Activated naive CD8-positive, alpha-beta T cell treated with anti-CD3 and anti-CD28 coated beads, Interleukin-2, amount 50 U/mL, for 16 hours (primary cell): ENCODE measurements at places on chromosomes 12 and 14.

GRCh38 chr12:25416516-25416915 is 136.6 kb downstream of the LMNTD1 start:
- DNase-seq, result no peak

- DNase-seq, result no peak
Observed at GRCh38 chr12:64147011-64147631, 75.0 kb downstream of the KICS2 start.

- DNase-seq, result no peak
Observed at GRCh38 chr12:46267575-46267824, 1.3 kb downstream of the SLC38A1 start.

DNA sequence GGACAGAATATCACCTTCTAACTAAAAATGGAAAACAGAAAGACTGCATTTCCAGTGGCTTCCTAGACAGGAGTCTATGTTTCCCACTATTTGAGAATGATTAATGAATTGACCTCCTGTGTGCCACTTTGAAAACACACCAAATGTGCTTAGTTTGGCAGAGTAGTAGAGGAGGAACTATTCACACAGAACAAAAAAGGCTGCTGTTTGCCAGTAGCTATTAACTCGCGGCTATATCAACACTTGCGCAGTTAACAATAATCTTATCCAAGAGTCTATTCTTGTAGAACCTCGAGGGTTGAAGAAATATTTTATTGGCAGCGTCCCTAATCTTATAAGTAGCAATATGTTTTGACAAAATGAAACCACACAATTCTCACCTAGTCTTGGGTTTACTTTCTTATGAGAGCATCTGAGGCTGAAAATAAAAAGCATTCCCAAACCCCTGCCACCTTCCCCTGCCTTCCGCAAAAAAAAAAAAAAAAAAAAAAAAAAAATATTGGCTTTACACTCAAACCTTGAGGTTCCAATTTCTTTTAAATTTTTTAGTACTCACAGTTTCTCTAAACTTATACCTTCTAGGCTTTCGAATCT is 127.3 kb upstream of the FLRT2 start:
- no peak for DNase-seq

- no peak for DNase-seq
Observed at GRCh38 chr14:22569106-22569736, 19.8 kb downstream of the DAD1 start.

DNA sequence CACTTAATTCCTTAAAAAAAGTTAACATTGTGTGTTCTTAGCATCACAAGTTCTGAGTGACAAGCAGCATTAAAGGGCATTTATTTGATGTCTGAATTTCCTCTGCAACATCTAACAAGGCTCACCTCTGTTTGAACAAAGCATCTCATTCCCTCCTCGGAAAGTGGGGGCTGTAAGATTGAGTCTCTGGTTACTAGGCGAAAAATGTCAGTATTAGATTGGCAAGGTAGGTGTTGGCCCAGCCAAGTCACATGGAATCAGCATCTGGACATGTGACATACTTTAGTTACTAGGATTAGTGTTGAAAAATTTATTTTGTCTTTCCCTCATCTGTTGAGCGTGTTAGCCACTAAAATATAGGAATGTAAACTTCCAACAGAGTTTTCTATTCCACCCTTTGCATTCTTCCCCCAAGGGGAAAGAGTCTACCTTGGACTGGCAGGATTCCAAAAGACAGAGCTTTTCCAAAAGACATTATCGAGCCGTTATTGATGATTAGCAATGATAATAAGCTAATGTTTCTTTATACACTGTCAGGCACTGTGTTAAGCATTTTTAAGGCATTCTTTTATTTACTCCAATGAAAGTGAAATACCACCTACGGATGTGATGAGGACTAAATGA is 194.9 kb upstream of the BTG1 start:
- no peak for DNase-seq

DNA sequence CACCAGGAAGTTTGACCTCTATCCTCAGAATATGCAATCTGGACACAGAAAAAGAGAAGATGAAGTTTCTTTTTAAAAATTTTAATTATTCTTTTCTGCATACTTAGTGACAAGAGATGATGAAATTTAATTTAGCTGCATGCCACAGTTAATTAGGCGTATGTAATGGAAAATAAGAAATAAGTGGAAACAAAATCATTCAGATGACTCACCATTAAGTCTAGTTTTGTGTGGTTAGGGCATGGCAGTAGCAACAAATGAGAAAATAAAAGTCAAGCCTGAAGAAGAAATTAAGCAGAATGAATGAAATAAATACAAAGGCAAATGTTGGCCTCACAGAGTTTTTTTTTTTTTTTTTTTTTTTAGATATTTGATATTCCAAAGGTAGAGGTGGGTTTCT is 30.9 kb upstream of the KLRD1 start:
- DNase-seq, result no peak

GRCh38 chr12:68319988-68320623 is 12.1 kb downstream of the MDM1 start:
- no peak for DNase-seq

GRCh38 chr12:124633365-124634362 is 66.3 kb upstream of the NCOR2 start:
- no peak for DNase-seq

GRCh38 chr14:61747342-61747741 is 14.9 kb upstream of the SNAPC1 start:
- DNase-seq, result no peak

DNA sequence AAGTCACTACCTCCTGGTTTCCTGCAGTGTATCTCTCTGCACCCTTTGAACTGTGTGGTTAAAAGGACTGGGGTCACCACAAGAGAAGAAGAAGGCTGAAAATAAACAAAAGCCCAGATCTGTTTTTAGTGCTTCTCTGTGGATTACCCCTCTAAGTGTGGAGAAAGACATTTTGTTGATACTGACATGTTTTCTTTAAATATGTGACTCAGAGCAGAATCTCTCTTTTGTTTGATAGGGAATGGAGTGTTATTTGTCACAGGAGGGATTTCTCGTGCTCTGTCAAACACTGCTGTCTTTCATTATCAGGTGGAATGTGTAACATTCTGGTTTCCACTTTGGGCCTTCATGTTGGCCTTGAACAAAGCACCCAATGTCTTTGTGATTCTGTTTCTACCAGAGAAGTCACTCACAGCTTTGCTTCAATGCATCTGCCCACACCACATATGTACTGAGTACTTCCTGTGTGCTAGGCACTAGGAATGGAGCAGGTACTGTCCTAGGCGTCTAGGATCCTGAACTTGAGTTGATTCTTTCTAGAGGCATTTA is 82.1 kb downstream of the PLXNC1 start:
- DNase-seq, result no peak

DNA sequence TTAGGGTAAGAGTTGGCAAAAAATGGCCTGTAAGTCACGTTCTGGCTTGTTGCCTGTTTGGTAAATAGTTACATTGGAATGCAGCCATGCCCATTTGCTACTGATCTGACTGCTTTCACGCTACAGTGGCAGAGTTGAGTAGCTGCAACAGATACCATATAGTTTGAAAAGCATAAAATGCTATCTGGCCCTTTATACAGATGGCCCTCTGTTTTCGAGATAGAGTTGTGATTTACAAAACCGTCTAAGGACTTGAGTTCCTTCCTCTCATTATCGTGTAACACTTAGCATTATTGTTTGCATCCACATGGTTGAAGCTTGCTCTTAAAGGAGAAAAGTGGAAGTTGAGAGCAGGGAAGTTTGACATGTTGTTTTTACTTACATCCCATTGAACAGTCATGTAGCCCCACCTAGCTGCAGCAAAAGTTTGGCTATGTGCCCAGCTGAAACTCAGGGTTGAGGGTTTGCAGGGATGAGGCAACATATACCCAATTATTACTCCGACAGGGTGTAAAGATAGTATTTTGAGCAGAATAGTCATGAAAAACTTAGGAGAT is 11.3 kb upstream of the SCFD1 start:
- no peak for DNase-seq

- no peak for DNase-seq
Observed at GRCh38 chr12:100371146-100371545, 14.3 kb downstream of the SLC17A8 start.

- no peak for DNase-seq
Observed at GRCh38 chr12:67193704-67194103, 75.5 kb upstream of the CAND1 start.

DNA sequence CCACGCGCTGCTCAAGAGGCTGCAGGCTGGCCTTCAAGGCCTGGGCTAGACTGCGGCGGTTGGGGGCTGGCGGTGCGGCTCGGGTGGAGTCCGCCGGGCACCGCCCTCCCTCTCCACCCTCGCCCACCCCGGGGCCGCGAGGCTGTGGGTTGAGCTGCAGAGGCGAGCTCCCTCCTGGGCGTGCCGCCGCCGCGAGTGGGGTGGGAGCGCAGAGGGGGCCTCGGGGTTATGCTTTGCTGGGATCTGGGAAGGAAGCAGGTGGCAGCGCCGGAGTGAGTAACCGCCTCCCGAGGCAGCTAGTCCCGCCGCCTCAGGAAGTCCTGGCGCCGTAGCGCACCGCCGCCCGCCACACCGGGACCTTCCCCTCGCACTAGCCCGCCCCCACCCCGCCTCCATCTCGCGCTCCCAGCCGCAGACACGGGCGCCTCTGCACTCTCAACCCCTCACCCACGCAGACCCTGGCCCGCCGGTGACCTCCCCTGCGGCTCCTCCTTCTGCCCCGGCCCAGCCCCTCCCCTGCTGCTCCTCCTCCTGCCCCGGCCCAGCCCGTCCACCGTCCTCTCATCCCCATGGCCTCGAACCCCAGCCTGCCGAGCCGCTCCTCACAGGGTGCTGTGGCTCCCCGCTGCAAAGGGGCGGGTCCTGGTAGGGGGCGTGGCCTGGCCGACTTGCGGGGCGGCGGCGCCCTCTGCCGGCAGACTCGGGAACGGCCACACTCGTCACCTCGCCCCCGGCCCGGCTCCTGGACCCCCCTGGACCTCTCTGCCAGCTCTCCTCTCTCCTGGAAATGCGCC is 16.6 kb downstream of the TAMALIN start:
- peak; percentile 83 for DNase-seq

DNA sequence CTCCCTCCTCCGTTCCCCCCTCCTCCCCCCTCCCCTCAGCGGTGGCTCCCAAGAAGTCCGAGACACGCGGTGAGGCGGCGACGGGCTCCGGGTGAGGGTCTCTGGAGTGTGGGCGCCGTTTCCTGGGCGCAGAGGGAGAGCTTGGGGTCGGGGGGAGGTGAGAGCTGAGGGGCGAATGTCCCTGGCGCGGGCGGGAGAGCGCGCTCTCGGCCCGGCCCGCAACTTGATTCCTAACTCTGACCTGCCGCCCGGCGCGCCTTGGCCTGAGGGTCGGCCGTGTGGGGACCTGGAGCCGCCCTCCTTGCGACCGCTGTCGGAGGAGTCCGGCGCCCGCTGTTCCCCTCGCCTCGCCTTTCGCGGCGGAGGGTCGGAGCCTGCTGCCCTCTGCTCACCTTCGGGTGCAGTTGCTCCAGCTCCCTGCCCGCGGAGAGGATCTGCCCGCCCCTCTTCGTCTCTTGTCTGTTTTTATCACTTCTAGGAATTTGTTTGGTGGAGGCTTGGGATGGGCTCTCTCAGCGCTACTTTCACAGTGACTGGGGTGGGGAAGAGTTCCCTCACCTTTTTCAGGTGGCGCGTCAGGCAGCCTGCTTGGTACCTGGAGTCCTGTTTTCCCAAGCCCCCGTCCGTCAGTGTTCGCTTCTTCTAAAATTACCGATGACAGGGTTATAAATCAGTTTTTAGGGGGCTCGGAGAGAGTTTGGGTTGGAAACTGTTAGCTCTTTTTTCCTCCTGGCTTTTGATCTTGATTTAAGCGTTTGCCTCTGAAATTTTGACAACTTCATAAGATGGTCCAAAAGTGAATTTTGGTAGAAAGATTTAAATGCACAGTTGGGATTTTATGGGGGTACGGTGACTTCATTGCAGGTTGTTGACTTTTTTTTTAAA is 495 bp downstream of the ADIPOR2 start:
- no peak for DNase-seq

DNA sequence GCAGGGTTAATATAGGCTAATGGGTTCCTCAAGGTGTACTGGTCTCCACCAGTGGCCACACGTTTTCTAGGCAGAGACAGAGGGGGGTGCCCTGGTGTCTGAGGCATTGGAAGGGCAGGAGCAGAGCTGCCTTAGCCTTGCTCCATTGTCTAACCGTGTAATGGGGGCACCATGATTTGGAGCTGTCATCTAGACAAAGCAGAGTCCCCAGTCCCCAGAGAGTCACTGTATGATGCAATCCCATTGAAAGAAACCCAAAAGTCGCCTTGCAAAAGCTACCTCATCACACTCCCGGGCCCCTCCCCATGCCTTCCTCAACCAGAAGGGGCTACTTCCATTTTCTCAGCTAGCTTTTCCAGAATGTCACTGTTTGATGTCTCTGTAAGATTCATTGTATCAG is 487.1 kb downstream of the AACS start:
- DNase-seq, result no peak

- DNase-seq, result peak; percentile 14
Observed at GRCh38 chr12:124493809-124494750, 73.3 kb downstream of the NCOR2 start.

GRCh38 chr14:81565441-81566290 is 32.0 kb upstream of the SEL1L start:
- no peak for DNase-seq

GRCh38 chr12:130966443-130967030 is 12.8 kb downstream of the ADGRD1 start:
- DNase-seq, result no peak

- no peak for DNase-seq
Observed at GRCh38 chr12:27034607-27035293, 12.4 kb downstream of the MED21 start.

GRCh38 chr12:43754015-43754414 is 4.6 kb downstream of the PUS7L start:
- no peak for DNase-seq

GRCh38 chr12:119235197-119235751 is 56.5 kb downstream of the HSPB8 start:
- DNase-seq, result no peak

- DNase-seq, result no peak
Observed at GRCh38 chr12:78244916-78245507, 414.3 kb downstream of the NAV3 start.

- DNase-seq, result no peak
Observed at GRCh38 chr14:73997108-73997943, 21.8 kb downstream of the ENTPD5 start.
